RWPE2 (cell line): ENCODE measurements at places on chromosomes 6 and 20.
A peak's percentile ranks its signal among the peaks of the same experiment; 100 is the strongest.

DNA sequence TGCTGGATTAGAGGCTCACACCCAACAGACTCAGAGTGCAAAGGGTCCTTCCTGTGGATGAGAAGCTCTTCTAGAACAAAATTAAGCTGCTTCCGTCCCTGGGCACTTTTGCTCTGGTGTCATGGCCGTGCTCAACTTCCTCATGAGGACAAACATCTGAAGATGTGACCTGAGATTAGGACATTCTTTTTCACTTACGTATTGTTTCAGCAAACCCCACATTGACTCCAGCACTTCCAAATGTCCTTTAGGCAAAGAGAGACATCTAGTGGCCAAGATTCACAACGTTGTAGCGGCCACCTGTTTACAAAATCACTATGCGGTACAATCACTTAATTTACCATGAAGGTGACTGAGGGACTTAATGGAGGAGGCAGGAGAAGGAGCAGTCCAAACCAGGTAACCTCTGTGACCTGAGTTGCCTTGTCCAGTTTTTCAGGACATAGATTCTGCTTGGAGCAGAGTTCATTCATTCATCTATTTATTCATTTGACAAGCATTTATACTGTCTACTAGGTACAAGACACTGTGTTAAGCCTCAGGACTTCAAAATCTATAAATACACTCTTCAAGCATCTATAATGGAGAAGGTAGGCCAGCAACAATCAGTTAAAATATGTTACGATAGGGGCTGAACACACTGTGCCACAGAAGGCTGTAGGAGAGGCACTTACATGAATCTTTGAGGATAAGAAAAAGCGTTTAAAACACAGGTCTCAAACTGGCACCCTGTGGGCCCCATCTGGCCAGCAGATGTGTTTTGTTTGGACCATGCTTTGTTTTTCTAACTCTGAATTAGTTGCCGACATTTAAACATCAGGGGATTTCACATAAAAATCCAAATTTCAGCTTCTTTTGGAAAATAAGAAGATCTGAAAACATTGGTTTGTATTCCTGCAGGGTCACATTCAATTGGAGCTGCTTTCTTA, 5.6 kb upstream of the ADGRF1 start:
- no peak for DNase-seq

DNA sequence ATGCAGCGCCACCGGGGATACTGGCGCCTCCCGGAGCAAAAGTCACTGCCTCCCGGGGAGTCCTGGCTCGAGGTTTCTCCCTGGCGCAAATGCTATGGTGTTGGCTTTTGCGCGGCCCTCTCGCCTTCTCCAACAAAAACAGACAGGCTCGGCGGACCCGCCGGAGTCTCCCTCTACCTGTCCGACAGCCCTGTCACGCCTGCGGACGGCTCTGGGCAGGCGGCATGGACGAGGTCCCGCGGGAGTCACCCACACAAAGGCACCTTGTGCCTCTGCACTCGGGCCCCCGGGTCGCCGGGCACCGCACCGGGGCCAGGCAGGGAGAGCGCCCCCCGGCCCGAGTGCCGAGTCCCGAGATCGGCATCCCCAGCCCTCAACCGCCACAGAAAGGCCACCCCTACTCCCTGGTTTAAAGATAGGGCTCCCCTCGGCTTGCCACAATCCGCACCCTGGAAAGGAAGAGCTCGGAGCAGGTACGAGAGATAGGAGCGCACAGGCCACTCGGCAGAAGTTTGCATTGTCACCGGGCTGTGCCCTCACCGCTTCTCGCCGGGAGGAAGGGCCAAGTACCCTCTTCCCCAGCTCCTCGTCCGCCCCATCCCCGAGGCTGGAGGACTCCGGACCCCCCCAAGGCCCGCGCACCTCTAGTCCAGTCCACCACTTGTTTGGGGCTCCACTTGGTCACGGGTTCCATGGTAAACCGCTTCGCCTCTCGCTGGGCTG, 903 bp downstream of the CNKSR3 start:
- DNase-seq = peak; percentile 58

GRCh38 chr20:1297486-1297885, 31.4 kb downstream of the SNPH start:
- DNase-seq = no peak

GRCh38 chr20:5933802-5934436, 16.4 kb downstream of the TRMT6 start:
- DNase-seq = no peak

DNA sequence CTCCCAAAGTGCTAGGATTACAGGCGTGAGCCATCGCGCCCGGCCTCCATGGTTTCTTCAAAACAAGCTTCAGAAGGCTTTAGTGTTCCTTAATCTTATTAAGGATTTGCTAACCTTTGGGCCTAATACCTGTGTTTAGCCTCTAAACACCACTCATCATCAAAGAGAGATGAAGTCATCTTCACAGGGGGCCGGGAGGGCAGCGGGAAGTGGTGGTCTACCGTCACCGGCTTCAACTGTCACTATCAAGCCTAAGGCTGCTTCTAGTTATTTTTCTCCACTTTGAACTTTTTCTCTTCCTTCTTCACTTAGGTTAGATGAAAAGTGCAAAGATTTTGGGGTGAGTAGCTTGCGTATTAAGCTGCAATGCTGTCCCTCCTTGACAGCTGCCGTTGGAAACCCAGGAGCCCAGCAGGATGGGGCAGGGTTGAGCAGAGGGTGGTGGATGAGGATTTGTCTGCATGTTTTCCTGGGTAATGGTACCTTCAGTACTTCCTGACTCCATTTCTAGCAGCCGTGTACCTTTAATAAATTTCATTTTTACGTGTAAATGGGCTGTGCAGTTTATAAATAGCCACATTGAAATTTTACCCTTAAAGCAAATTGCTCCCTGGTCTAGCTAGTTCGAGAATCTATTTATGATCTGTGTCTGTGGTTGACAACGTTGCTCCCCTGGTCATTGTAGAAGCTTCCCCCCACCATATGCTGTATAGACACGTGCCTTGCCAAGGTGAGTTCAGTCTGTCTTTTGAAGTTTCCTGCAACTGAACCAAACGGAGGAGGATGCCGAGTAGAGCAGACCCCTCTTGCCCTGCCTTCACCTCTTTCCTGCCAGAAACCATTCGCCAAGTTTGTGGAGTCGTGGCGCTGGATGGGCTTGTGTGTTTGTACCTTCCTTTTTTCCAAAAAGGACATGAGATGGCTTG, 64.8 kb downstream of the SYNJ2 start:
- DNase-seq = no peak

DNA sequence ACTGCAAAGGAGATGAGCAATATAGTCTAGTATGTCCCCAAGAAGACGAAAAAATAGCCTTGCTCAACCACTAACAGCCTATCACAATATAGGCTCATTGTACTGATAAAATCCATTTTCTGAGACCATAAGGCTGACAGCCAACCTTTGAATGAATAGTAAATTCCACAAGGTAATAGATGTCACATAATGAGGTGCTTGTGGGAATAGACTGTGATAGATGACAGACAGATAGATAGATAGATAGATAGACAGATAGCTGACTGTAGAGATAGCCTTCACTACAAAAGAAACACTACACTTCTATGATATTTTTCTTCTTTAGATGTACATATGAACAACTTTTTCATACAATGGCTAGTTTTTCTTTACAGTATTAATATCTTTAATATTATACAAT, 760.3 kb upstream of the NRSN1 start:
- no peak for DNase-seq

DNA sequence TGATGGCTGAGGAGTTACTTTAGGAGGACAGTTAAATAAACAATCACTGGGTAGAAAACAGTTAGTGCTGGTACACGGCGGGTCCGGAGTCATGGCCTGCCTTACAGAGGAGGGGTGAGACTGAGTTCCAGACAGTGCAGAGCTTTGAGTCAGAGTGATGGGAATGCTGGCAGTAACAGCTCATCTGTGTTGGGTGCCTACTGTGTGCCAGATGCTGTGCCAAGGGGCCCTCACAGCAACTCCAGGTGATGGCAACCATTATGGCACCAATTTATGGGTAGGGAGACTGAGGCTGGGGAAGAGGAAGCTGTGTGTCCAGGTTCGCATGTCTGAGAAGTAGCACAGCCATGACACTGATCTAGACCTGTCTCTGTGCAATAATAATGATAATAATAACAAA, 132.6 kb downstream of the CEBPB start:
- DNase-seq = peak; percentile 72

DNA sequence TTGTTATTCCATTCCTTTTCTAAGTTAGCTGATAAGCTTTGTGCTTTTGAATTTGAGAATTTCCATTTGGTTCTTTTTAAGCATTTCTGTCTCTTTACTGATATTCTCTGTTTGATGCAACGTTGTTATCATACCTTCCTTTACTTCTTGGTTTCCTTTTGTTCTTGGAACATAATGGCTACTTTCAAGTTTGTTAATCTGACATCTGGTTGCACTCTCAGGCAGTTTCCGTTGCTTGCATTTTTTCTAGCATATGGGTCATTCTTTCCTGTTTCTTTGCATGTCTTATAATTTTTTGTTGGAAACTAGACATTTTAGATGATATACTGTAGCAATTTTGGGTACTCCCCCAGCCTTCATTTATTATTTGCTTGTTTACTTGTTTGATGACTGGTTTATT, 12.5 kb downstream of the CDC5L start:
- DNase-seq = no peak

DNA sequence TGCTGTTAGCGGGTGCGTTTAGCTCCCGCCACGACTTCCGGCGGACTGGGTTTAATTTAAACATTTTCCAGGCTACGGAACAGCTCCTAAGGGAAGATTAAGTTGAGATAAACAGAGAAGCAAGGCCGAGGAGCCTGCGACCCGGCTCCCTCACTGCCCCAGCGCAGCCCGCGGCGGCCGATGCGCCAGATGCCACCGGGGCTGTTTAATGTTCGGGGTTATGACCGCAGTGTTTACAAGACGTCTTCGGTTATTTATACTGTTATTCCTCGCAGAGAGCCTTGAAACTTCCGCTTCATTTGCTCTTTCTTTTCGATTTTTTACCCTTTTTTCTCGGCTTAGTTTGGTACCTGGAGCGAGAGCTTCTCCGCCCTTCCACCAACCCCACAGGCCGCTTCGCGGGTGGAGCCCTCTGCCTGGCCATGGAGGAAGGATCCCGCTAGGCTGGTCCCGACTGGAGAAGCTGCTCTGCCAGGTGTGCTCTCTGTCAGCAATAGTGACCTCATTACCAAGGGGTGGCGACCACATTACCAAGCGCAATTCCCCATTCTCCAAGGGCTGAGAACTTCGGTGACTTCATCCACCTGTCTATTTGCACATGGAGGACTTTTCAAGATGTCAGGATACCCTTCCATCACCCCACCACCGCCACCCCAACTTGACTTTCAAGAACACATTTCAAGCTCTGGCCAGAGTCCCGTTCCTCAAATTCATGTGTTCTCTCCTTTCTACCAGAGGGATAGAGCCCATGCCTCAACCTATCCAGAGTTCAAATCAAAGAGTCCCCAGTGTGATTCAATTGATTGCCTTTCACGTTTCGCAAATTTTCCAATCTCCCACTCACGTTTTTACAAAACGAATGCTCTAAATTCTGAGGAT, 4.1 kb downstream of the TCF21 start:
- no peak for DNase-seq
